Mesothelial cell of epicardium (in vitro differentiated cells): ENCODE measurements at places on chromosomes 7 and 10.
A peak's percentile ranks its signal among the peaks of the same experiment; 100 is the strongest.

GRCh38 chr10:63711867-63712716, 190.9 kb downstream of the REEP3 start:
- DNase-seq = no peak

- DNase-seq = no peak
Observed at GRCh38 chr10:124057601-124058000, 35.8 kb downstream of the CHST15 start.

- no peak for DNase-seq
Observed at GRCh38 chr7:6530626-6531491, 20.4 kb downstream of the GRID2IP start.

GRCh38 chr7:134302120-134302519, 14.6 kb downstream of the SLC35B4 start:
- no peak for DNase-seq

DNA sequence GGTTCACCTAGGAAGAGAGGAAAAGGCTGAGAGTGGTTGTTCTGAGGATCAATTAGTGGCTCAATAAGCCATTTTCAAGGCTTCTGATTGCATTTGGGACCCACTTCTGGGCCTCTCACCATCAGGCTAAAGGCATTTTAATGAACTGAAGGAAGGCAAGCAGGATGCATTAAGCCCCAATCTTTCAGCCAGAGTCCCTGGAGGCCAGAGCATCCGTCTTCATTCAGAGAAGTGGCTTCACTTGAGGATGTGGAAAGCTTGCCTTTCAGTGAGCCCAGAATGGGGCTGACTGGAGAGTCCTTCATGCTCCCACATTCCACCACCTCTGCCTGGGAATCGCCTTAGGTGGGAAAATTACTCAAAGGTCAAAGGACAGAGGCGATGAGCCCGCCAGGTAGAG, 41.8 kb downstream of the COL17A1 start:
- no peak for DNase-seq

GRCh38 chr7:135991322-135991721, 14.2 kb upstream of the MTPN start:
- DNase-seq = no peak

GRCh38 chr10:43396928-43397624, 11.9 kb downstream of the HNRNPF start:
- peak; percentile 55 for DNase-seq

- no peak for DNase-seq
Observed at GRCh38 chr10:129393812-129394211, 73.2 kb upstream of the MGMT start.

DNA sequence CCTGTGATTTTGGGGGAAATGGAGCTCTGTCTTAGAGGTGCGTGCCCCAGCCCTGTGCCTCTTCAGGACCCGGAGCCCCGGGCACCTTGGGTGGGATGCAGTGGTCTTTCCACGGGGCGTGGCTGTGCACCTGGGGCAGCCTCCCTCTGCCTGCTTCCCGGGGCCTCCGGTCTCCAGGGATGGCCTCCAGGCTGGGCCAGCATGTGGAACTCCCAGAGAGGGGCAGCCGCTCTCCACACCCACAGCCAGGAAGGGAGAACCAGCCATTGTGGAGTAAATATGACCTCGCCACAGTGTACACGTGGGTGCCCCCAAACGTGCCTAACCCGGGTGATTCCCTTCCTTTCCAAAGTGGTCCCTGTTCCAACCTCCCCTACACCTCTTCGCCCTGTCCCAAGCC, 52.6 kb downstream of the JAKMIP3 start:
- peak; percentile 19 for DNase-seq

DNA sequence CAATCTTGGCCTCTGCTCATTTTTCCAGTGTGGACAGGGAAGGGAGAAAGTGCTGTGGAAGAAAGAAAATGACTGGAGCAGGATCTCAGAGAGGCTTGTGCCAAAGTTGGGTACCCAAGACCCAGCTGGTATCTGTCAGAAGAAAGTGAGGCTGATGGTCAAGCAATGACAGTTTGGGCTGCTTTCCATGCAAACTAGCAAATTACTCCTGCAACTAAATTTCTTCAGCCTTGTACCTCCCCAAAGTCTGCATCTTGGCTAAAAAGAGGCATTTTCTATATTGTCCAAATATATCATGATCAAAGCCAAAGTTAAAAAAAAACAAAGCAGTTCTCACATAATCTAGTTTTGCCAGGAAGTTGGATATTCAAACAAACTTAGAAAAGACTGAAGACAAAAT, 208.5 kb upstream of the FRMD4A start:
- no peak for DNase-seq

DNA sequence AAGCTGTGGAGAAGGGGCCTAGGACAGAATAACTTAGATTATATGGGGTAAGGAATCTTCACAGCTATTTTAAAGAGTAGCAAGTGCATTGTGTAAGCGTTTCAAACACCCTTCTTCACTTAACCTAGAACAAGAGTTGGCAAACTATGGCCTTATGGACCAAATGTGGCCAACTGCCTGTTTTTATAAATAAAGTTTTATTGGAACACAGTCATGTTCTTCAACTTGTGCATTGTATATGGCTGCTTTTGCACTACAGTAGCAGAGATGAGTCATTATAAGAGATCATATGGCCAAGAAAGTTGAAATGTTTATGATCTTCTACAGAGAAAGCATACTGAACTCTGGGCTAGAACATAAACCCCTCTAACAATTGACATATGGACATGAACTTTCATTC, 187.8 kb downstream of the ETV1 start:
- no peak for DNase-seq

DNA sequence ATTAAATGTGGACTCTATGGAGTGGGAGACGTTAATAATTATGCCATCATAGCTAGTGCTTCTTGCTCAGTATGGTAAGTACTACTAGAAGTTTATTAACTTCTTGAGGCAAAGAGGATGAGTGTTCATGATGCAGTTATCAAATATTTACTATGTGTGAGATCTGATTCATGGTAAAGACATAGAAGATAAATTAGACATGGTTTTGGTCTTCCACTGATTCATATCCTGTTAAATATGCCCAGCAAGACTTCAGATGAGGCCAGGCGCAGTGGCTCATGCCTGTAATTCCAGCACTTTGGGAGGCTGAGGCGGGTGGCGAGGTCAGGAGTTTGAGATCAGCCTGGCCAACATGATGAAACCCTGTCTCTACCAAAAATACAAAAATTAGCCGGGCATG, 547.1 kb upstream of the ANKRD30A start:
- DNase-seq = no peak

- no peak for DNase-seq
Observed at GRCh38 chr7:47216439-47216838, 365.5 kb downstream of the TNS3 start.

- no peak for DNase-seq
Observed at GRCh38 chr7:158101821-158102450, 485.7 kb downstream of the PTPRN2 start.

DNA sequence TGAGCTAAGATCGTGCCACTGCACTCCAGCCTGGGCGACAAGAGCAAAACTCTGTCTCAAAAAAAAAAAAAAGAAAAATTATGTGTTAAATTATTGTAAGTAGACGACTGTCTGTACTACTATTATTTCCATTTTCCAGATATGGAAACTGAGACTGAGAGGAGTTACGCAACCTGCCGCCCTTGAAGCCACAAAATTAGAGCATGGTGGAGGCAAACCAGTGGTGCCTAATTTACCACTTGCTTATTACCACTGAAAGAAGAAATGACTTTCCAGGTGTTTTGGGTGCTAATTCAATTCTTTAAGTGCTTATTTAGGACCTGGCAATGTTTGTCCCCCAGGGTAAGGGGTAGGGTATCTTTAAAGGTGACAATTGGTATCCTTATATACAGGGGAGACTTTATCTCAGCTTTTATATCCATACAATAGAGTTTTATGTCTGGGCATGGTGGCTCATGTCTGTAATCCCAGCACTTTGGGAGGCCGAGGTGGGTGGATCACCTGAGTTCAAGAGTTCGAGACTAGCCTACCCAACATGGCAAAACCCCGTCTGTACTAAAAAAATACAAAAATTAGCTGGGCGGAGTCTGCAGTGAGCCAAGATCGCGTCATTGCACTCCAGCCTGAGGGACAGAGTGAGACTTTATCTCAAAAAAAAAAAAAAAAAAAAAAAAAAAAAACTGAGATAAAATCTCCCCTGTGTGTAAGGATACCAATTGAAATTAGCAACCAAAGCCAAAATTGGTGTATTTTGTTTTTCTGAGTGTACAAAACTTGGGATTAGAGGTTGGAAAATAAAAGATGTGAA, 16.6 kb upstream of the CAMK1D start:
- DNase-seq = no peak

- DNase-seq = no peak
Observed at GRCh38 chr7:41378156-41378555, 324.7 kb downstream of the INHBA start.

GRCh38 chr7:77667459-77668086, 28.7 kb upstream of the RSBN1L start:
- DNase-seq = no peak

GRCh38 chr7:117146511-117146910, 176.3 kb downstream of the WNT2 start:
- DNase-seq = no peak

- DNase-seq = no peak
Observed at GRCh38 chr10:78752708-78753107, 316.1 kb upstream of the ZMIZ1 start.

GRCh38 chr10:102752934-102753664, 9.4 kb downstream of the WBP1L start:
- no peak for DNase-seq

- DNase-seq = no peak
Observed at GRCh38 chr10:103698266-103698665, 157.1 kb downstream of the SH3PXD2A start.

DNA sequence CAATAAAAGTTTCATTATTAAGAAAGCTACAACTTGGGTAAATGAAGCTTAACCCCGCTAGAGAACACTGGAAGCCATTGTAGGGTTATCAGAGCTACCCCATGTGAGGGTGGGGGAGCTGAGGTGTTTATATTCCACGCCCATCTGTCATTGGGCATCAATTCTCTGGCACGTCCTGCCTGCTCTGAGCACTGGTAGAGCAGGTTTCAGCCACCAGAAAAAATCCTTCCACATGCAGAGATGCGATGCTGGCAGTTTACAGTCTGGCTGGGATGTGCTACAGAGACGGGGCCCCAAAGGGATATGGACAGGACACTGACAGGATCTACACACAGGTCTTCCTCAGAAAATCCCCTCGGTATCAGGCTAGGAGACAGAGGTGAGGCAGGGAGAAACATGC, 15.9 kb upstream of the RAPGEF5 start:
- no peak for DNase-seq

GRCh38 chr10:78190051-78190825, 156.6 kb downstream of the RPS24 start:
- no peak for DNase-seq

- DNase-seq = no peak
Observed at GRCh38 chr10:106980495-106981451, 183.7 kb downstream of the SORCS1 start.

DNA sequence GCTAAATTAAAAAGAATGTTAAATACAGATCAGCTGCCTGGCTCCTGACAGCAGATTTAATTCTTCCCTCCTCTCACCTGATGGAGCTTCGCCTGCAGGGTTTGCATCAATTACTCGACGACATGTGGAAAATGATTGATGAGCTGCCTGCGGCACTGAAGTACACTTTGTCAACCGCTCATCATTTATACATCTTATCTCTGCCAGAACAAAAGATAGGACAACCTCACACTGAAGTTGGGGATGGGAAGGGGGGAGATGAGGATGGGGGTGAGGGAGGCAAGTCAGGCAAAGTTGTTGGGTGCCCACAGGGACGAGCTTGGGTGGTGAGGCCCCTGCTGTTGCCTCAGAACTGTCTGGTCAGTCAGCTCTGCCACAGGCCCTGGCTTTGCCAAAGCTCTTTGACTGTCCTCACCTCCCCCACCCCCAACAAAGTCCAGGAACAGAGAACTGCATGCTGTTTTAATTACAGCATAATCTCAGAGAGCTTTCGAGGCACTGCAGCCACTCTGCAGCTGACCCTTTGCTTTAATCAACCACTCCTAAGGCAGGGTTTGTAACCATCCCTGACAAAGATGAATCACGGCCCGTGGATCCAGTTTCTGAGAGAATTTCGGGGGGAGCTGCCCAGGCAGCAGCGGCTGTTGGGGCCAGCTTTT, 702.3 kb downstream of the LRMDA start:
- no peak for DNase-seq

DNA sequence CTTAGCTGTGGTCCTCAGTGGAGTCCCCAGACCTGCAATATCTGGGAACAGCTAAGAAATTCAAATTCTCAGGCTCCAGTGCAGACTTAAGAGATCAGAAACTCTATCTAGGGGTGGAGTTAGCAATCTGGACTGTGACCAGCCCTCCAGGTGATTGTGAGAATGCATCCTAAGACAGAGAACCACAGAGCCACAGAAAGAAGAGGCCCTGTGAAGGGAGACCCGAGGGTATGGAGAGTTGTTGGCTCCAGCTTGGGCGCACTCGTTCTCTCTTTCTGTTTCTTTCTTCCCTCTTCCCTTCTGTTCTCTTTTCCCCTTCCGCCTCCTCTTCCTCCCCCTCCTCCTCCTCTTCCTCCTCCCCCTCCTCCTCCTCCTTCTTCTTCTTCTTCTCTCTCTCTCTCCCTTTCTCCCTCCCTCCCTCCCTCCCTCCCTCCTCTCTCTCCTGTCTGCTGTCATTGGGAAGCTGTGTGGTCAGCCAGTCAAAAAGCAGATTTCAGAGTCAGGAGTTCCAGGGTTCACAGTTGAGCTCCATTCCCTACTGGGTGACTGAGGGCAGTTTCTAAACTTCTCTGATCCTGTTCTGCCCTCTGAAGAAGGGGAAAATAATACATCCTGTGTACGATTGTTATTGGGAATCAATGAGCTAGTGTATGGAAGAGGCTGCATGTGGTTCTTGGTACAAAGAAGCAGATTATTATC, 62.1 kb upstream of the STEAP1B start:
- DNase-seq = no peak

- DNase-seq = no peak
Observed at GRCh38 chr7:15396210-15397158, 165.3 kb downstream of the AGMO start.

- DNase-seq = no peak
Observed at GRCh38 chr10:103448746-103449145, 3.4 kb downstream of the CALHM2 start.

- no peak for DNase-seq
Observed at GRCh38 chr7:83824214-83824613, 175.3 kb upstream of the SEMA3E start.

DNA sequence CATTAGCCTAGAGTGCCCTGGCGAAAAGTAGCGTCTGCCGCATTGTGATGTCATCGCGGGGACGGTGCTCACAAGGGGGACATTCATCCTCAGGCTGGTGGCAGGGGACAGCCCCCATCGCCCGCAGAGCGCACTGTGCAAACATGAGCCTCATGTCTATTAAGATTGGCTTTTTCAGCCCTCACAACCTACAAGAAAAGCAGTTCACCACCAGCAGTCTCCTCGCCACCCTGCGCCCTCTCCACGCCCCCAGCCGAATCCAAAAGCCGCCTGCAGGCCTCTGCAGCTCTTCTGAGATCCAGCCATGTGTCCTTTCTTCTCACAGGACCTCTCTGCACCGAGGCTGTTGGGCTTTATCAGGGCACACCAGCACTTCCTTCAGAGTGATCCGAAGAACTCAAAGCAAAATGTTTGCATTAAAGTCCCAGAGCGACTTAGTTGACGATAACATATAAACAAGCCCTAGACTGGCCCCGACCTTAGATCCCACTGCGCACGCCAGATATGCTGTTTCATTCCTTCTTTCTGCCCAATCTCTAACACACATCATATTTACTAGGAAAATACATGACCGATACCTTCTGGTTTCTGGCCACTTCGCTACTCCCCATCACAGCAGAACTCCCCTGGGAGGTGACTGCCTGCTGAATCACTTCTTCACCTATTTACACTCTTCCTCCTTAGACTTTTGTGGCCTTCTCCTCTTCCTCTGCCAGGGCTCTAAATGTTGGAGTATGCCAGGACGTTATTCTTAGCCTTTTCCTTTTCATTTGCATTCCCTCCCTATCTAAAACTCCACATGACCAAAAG, 206.0 kb upstream of the SH2B2 start:
- no peak for DNase-seq
